ENCODE measurements at places on chromosomes 13 and 19. TPM values are rescaled to one million over a fixed set of nuclear protein-coding genes. Genes with fewer than 3 reads are reported as not detected.

DNA sequence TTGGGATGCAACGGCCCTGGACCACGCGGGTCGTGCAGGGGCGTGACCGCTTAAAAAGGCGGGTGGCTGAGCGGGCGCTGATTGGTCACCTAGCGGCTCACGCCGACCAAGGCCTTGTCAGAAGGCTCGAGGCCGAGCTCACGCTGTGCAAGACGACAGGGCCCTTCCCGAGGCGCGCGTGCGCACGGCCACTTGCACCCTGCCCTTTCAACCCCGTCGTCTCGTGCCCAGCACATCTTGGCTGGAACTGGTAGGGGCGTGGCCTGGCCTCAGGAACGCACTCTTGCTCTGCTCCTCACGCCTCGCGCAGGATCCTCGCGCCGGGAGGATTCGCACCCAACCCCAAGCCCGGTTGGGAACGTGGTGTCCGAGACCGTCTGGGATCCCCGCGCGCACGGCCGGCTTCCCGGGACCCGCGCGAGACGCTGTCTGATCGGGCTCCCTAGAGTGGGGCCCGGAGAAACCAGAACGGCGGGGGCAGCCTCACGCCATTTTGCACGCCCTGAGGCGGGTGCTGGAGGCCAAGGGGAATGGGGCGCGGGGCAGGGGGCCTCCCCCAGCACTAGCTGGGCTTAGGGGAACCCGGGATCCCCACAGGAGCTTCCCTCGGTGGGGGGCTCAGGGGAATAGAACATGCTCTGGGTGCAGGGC is at the start of gene MEIOSIN:
TSS of gene MEIOSIN (plus strand) at position 280 of the 651 bp plus-strand sequence. CDS start 1,938 bp downstream, outside the sequence.
- DNase-seq = no peak
- H3K36me3 ChIP-seq = no peaks in the 10 kb centered on the region
- no peak within 1 kb of the TSS for H3K27ac ChIP-seq
- no peaks in the 10 kb centered on the region for H3K27me3 ChIP-seq
- H3K4me1 ChIP-seq = peaks cover 6% of the 10 kb centered on the region

The EPS8L1 gene
- total RNA-seq = 0.65 TPM

- H3K4me1 ChIP-seq = no peaks in the 10 kb centered on the region
- DNase-seq = no peak
- no peaks in the 10 kb centered on the region for H3K36me3 ChIP-seq
- H3K27ac ChIP-seq = no peak overlapping the region
- no peaks in the 10 kb centered on the region for H3K27me3 ChIP-seq
These were observed 24.2 kb downstream of the RASA3 start for GRCh38 chr13:114108141-114108761.

The ZNF730 gene
- 3.2 TPM for total RNA-seq

GRCh38 chr13:106129273-106129672 is 406.2 kb downstream of the EFNB2 start:
- no peak for DNase-seq
- H3K36me3 ChIP-seq = no peaks in the 10 kb centered on the region
- H3K27me3 ChIP-seq = no peaks in the 10 kb centered on the region

All from liver (tissue), 10 donors.